Stimulated activated CD8-positive, alpha-beta memory T cell treated with anti-CD3 and anti-CD28 coated beads, Interleukin-15, amount 100 ng/mL, for 48 hours (primary cell): ENCODE measurements at places on chromosomes 7 and 10.

GRCh38 chr7:17854261-17855047 lies 85.8 kb downstream of the SNX13 start:
- no peak for DNase-seq

- no peak for DNase-seq
Observed at GRCh38 chr10:387909-388660, 252.8 kb downstream of the ZMYND11 start.

- DNase-seq, result no peak
Observed at GRCh38 chr10:59362959-59363381, 621 bp upstream of the FAM13C start.

GRCh38 chr7:28706584-28706983 lies 251.5 kb downstream of the TRIL start:
- DNase-seq, result no peak

- no peak for DNase-seq
Observed at GRCh38 chr10:102951316-102951715, 33.2 kb downstream of the CNNM2 start.

DNA sequence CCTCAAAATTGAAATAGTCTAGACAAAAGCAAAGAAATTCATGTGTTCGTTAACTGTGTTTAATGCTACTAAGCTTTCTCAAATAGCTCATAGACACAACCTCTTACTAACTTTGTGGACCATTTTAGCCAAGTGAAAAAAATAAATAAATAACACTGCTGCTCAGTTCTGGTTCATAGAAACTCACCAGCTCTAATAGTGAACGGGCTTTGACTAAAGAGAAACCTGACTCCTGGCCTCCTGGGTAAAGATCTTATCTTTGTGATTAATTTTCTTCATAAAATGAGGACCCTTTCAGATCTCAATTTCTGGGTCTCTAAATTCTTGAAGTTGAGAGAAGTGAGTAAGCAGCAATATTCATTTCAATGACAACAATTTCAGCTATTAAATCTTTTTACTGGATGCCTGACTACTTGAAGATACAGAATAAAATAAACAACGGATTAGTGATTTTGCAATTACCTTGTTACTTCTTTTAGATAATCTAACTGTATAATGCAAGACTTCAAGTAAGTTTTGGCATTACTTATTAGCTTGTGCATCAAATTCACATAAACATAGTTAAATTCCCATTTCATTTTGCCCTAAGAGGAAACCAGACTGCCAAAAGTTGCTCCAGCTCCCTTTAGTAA lies 3.1 kb downstream of the CADPS2 start:
- no peak for DNase-seq

GRCh38 chr10:115856580-115856979 lies 416.4 kb downstream of the GFRA1 start:
- DNase-seq, result no peak

- no peak for DNase-seq
Observed at GRCh38 chr7:143487566-143487965, 9.9 kb downstream of the TAS2R41 start.

GRCh38 chr7:6293202-6293601 lies 20.8 kb upstream of the CYTH3 start:
- DNase-seq, result no peak

- DNase-seq, result no peak
Observed at GRCh38 chr7:42278344-42278743, 41.3 kb upstream of the GLI3 start.

DNA sequence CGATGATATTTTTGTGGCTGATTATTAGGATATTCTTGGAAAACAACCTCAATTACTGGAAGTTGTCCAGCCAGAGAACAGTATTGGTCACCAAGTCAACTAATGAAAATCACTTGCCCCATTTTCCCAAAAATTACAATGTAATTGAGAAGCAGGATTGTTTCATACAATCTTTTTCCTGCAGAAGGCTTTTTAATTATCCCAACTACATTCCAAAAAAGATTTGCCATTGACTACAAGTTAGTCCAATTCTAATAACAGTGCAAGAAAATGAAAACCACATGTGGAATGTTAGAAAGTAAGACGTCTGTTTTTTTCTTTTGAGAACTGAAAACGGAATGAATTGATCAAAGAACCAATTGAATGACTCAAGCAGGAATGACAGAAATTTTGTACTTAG lies 1195.8 kb downstream of the SORCS1 start:
- DNase-seq, result no peak

- no peak for DNase-seq
Observed at GRCh38 chr7:2559283-2559950, 638 bp downstream of the IQCE start.

DNA sequence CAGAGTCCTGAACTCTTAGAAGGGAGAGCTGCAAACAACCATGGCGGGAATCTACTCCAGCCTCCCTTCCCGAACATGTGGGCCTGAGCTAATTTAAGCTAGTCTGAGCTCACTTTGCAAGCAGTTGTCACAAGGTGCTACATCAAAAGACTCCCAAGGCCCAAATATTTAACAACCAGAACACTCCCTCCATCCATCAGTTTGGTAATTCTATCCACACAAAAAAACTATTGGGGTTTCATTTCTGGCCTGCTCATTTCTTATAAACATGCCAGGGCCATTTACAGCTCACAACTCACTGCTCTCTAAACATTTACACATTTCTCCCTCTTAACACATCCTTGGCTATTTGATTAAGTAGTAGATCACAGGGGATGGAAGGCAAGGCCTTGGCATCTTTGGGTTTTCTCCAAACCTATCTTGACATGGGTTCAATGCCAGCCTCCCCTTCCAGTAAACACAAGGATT lies 263.4 kb downstream of the KCNMA1 start:
- DNase-seq, result no peak

DNA sequence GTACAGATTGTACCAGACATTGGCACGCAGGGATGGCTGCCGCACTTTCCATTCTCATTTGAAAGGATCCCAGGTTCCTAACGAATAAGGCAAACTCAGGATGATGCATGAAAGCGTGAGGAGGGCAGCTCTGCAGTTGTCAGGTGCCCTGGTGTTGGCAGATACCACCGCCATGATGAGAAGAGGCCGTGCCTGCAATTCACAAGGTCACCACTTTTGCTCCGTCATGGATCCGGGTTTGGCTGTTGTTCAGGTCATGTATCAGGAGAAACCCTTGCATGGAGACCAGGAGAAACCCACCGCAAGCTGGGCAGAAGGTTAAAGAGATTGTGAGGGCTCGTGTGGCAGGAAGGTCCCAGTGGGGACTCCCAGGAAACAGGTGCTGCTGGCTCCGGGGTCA lies 233.2 kb downstream of the KLF6 start:
- no peak for DNase-seq

GRCh38 chr7:81845744-81846241 lies 75.9 kb upstream of the HGF start:
- no peak for DNase-seq

GRCh38 chr10:53997953-53998352 lies 803.1 kb downstream of the PCDH15 start:
- no peak for DNase-seq

DNA sequence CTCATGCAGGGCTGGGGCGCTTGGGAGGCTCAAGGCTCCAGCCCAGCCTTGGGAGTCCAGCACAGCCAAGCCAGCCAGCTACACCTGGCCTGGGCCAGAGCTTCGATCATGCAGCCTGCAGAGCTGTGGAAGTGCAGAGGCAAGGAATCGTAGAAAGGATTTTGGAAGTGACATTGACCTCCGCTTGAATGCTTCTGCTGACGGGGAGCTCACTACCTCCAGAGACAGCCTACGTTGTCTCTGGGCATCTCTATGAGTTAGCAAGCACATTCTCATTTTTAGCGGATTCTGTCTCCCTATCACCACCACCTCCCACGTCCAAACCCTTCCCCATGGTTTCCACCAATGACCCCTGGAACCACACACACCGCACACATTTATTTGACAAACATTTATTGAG lies 88.5 kb downstream of the MICALL2 start:
- DNase-seq, result no peak

DNA sequence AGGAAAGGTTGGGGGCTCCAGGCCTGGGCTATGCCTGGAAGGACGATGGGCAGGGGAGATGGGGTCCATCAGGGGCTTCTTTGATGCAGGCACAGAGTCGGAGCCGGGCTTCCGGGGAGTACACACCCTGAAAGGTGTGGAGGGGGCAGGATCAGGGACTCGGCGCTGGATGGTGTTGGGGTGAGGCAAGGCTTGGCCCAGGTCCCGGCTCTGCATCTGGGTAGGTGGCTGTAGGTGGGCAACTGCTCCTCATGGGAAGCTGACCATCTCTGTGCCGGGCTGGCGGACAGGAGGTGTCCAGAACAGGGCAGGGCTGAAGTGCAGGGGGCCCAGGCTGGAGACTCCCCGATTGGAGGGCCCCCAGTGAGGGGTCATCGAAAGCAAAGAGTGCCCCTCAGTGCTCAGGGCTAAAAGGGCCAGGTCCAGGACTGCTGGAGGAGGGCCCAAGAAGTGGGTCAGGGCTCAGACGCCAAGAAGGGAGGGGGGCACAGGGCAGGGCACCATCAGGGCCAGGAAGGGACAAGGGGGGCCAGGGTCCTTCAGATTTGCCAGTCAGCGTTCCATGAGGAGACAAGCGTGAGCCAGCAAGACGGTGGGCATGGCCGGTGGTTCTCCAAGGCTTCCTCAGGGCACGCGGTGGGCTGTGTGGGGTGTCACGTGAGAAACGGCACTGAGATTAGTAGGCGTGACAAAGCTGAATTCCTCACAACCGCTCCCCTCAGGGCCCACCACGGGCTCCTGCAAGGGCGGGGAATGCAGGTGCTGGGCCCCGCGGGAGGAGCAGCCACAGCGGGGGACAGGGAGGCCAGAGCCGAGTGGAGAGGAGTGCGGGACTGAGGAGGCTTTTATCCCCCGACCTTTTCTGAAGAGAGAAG lies 97.0 kb downstream of the BMS1 start:
- DNase-seq, result no peak

- no peak for DNase-seq
Observed at GRCh38 chr7:4138866-4139265, 543.2 kb upstream of the FOXK1 start.

- no peak for DNase-seq
Observed at GRCh38 chr7:157927313-157927925, 590.6 kb downstream of the DNAJB6 start.

GRCh38 chr7:144665689-144666381 lies 170.0 kb downstream of the TPK1 start:
- no peak for DNase-seq

GRCh38 chr7:44748045-44748947 lies at the start of gene ZMIZ2:
Gene ZMIZ2, plus strand, starts transcription at chr7:44748847. Its CDS starts 7,403 bp downstream, at chr7:44756250.
- DNase-seq, result peak; percentile 84

GRCh38 chr7:66758950-66759628 lies 18.6 kb downstream of the RABGEF1 start:
- DNase-seq, result peak; percentile 26

DNA sequence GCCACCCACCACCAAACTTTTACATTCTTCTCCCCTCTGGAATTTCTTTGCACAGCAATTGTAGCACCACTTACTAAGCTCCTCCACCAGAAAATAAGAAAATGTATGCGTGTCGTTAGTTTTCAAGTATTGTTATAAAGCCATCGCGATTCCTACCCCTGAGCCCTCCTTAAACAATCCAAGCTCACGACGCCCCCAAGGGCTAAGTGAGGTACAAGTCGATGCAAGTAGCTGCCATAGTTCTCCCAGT lies 1.3 kb downstream of the FRAT2 start:
- no peak for DNase-seq

DNA sequence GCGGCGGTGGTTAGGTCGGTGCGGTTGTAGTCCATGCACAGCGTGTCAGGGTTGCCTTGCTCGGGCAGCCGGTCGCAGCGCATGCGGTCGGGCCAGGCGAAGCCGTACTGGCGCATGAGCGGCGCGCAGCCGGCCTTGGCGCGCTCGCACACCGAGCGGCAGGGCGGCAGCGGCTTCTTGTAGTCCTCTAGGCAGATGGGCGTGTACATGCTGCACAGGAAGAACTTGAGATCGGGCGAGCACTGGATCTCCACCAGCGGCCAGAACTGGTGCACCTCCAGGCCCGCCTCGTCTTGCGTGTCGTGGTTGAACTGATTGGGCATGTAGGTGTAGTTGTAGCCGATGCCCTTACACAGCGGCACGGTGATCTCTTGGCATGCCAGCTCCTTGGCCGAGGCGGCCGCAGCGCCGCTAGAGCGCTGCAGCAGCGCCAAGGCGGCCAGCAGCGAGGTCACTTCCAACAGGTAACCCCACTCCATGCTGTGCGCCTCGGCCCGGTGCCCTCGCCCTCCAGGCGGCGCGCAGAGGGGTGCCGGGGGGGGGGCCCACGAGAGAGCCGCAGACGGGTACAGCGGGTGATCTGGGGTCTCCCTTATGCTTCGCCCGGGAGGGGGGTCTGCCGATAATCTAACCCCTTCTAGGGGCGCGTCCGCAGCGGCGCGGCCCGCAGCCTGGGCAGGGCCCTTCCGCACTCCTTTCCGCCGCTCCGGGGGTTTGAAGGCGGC lies 983 bp downstream of the FZD8 start:
- peak; percentile 46 for DNase-seq

GRCh38 chr7:29243910-29244655 lies 49.5 kb downstream of the CHN2 start:
- DNase-seq, result peak; percentile 64
